ENCODE measurements at places on chromosomes 4 and X.
A peak's percentile ranks its signal among the peaks of the same experiment; 100 is the strongest.

- DNase-seq = no peak
Observed at GRCh38 chr4:138300616-138301015, 58.5 kb upstream of the SLC7A11 start.

DNA sequence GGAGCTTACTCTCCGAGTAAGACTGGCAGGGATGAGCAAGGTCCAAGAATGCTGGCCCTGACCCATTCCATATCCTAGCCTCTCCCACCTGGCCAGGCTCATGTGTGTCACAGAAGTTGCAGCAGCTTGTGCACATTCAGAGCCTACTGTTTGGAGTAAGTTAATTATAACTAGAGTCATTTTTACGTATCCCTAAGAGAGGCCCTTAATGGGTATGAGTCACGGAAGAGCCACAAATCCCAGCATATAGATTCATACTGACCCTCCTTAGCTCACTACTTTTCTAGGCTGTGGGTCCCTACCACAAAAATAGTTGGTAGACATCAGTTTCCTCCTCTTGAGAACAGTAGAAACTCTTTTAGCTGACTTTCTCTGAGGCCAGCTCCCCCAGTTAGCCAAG lies 118.3 kb upstream of the FRG1 start:
- no peak for DNase-seq

- DNase-seq = peak; percentile 95
Observed at GRCh38 chr4:1683736-1684505, at the start of gene FAM53A. TSS of gene FAM53A (minus strand) at chr4:1684313. CDS start at chr4:1668741, 15,572 bp downstream.

DNA sequence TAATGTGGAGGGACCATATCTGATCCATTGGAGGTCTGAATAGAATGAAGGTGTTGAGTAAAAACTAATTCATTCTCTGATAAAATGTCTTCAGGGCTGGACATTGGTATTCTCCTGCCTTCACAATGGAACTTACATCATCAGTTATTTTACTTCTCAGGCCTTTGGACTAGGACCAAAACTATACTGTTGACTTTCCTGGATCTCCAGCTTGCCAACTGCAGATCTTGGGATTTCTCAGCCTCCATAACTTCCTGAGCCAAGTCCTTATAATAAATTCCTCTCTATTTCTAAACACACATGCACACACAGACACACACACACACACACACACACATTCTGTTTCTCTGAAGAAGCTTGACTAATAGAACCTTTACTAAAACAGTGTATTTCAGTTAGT lies 1858.6 kb upstream of the ADGRL3 start:
- DNase-seq = no peak

- DNase-seq = peak; percentile 45
Observed at GRCh38 chrX:109600237-109600651, 24.7 kb downstream of the KCNE5 start.

DNA sequence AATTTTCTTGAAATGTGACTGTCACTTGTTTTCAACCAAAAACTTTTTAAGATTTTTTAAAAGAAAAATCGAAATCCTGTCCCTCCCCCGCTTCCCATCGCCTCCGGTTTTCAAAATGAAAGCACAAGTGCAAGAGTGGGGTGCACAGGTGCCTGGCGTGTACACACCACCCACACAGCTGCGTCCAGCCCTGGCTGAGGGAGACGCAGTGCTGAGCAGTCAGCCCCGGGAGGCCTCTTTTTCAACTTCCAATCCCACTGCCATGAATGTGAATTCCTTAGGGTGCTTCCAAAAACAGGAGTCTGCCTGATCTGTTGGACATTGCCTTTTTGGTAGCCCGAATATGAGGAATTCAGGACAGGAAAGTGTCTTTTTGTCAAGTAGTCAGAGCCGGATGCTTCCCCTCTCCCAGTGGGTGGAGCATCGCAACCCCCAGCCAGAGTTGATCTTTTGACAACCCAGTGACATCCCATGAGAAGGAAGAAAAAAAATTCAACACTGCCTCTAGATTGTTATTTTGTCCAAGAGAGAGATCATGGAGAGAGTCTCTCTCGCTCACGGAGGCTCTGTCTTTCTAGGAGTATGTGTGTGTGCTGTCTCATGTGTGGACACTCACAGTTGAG lies 8.9 kb downstream of the PRRG3 start:
- no peak for DNase-seq

DNA sequence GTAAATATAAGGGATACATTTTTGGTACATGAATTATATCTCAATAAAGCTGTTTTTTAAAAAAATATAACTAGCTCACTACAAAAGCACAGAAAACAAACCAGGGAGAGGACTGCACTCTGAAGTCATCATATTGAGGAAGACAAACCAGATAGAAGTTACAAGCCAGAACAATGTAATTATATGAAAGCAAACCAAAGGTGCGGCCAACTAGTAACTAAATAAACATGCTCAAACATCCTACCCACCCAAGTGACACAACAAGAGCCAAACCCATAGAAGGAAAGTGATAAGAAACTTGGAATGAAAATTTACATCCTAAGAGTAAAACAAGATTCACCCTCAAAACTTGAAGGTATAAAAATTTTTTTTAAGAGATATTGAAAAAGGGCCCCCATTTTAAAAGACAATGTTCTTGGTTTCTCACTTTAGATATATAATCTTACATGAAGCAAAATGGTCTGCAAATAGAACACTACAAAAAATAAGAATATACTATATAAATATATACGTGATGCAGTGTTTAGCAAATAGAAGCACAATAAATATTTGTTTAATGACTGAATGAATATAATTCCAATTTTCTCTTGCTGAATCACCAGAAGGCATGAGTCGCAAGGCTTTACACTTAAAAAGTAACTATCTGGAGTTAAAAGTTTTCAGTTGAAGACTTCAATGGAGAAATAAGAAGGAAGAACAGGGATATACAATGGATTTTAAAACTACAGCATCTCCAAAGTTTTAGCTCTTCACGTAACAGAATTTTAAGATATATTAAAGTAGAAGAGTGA lies 4.0 kb upstream of the SH3D19 start:
- no peak for DNase-seq

GRCh38 chrX:80335062-80335830 lies 85.0 kb upstream of the TENT5D start:
- peak; percentile 51 for DNase-seq

GRCh38 chr4:188620608-188621007 lies 481.4 kb downstream of the TRIML1 start:
- DNase-seq = no peak

DNA sequence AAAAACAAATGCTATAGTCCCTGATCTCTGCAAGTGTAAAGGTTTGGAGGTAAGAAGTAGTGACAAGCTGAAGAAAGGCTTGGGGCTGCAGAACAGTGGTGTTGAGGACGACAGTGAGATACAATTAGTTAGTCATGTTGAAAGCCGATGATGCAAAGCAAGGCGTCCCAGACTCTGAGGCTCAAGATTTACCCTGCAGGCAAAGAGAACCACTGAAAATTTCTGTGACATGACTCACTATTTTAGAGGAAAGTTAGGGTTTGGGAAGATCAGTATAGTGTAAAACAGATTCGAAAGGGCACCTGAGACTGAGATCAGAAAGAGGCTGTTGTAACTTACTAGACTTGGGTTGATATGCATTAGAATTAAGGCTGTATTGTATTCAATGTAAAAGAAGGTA lies 281.3 kb upstream of the FTHL17 start:
- no peak for DNase-seq

GRCh38 chr4:8674311-8674885 lies 81.8 kb downstream of the CPZ start:
- DNase-seq = no peak

DNA sequence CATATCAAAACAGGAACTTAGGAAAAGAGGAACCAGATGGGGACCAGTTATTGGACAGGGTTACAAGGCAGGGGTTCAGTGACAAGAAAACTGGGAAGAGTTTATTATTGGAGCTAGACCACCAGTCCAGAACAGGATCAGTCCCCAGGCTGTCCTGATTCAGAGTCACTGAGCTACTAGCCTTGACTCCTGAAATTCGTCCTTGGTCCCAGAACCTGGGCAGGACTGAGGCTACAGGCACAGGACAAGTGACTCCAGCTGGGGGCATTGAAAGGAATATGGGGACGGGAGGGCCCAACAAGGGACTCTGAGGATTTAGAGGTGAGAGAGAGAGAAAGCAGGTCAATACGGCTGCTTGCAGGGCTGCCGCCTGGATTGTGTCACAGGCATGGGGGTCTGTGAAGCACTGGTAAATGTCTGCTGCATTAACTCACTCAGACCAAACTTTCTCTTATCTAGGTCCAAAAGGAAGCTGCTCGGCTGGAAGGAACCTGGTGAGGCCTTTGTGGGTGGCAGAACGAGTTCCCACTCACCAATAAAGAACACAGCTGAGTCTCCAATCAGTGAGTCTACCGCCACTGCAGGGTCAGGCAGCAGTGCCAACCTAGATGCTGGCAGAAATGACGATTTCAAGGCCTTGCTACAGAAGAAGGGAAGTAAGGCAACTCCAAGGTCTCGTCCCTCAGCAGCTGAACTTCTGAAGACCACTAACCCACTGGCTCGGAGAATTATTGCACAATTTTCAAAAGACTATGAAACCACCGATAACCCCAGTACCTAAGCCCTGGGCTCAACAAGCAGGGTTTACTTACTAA lies 11.3 kb upstream of the RTL5 start:
- DNase-seq = no peak

DNA sequence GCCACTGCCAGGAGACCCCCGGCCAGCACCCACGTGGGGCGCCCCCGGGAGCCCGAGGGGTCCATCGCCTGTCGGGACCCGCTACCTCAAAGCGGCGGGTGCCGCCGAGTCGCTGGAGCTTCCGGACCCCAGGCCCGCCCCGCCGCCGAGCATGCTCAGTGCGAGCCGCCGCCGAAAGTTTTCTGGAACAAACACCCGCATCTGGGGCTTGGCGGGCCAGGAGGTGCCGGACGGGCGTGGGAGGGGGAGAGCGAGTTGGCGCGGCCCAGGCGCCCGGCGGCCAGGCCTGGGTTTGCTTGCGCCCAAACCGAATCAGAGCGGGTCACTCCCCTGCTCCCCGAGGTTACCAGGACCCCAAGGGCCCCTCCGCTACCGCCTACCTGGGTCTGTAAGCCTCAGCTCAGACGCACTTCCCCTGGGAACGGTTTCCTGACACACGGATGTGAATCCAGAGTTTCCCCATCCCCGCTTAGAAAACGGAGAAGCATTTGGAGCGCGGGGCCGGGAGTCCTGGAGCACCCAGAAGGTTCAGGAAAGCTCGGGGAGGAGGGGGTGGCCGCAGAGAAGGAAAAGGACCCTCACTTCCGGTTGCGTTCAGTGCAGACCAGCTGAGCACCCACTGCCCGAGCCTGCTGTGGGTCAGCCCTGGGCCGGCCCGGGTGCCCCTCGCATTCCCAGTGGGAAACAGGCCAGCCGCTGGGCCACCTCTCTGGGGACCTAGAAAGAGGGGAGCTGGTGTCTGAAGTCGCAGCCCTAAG lies at the start of gene EVC2:
Gene EVC2, minus strand, starts transcription at position 111 of the 758 bp plus-strand sequence. Its CDS starts 46 bp downstream, at position 65.
- peak; percentile 94 for DNase-seq

DNA sequence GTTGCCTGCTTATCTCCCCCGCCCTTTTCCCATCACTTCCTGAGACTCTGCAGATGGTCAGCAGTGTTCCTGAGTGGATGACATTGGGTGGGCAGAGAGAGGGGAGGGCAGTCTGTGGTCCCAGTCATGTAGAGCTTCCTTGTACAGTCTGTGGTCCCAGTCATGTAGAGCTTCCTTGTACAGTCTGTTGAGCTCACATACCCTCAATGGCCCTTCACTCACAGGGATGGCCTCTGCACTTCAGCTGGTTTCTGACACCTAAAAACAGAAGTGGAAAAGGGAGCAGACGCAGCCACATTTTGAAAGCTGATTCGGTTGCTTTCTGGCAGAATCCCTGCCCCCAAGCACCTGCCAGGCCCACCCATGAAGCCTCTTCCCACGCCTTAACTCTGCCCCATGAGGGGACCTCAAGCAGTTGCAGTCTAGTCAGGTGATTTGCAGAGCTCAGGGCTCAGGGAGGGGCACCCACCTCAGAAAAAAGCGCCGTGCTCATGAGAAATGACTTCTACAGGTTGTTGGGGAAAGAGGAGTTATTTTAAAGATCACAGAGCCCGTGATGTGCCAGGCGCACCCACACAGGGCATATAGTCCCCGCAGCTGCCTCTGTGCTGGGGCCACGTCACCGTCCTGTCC lies 3.6 kb upstream of the TMEM271 start:
- no peak for DNase-seq

DNA sequence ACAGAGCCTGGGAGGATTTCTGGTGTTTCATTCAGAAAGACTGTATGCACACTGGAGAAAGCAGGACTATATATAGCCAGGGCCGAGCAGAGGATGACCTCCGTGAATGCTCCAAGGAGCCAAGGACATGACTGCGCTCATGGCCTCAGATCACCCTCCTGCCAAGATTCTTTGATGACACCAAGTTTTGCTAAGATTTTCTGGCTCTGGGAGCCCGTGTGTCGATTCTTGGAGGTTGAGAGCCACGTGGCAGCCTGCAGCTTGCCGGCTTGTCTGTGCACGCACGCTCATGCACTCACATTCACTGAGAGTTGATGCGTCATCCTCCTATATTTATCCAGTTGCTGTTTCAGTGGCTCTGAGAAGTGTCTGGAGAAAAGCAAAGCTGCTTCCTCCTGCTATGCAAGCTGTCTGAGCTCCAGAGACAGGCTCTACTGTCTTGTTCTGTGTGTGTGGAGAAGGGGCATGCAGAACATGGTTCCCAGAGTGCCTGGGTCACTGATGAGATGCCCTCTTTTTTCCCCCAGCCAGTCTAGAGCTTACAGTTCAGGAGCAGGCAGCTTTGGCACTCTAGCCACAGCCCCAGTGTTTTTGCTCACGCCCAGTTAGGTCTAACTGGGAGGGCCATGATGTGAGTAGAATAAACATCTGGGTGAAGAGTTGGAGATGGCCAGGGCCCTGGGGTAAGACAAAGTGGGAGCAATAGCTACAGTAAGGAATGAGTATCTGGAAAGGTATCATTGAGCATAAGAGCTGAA lies 64.9 kb upstream of the SCOC start:
- DNase-seq = peak; percentile 42

DNA sequence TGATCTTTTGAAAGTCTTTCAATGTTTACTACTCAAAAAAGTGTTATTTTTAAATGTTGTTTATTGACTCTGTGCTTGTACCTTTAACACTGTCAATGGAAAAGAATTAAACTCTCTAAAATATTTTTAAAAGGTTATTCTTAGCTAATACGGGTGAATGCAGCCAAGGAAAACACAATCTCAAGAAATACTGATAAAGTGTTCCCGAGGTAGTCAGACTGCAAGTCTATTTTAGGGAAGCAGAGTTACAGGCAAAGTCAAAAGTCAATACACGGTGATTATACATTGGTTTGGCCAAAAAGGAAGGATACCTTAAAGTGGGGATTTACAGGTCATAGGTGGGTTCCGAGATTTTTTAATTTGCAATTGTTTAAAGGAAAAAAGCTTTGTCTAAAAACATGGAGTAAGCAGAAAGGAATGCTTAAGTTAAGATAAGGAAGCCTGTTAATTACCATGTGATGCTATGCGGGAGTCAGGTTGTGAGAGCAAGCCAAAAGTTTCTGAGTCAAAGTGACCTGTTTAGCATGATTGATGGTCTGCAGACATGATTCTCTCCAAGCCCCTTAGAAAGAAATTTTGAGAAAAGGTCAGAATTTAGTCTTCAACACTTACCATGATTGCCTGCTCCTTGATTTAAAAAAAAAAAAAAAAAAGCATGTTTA lies 288.4 kb downstream of the KLHL4 start:
- DNase-seq = no peak

- DNase-seq = no peak
Observed at GRCh38 chr4:179595671-179596410, 2153.6 kb upstream of the AGA start.

Measured in upper lobe of left lung (tissue), 6 donors.